ENCODE measurements at places on chromosomes 2 and 18.

DNA sequence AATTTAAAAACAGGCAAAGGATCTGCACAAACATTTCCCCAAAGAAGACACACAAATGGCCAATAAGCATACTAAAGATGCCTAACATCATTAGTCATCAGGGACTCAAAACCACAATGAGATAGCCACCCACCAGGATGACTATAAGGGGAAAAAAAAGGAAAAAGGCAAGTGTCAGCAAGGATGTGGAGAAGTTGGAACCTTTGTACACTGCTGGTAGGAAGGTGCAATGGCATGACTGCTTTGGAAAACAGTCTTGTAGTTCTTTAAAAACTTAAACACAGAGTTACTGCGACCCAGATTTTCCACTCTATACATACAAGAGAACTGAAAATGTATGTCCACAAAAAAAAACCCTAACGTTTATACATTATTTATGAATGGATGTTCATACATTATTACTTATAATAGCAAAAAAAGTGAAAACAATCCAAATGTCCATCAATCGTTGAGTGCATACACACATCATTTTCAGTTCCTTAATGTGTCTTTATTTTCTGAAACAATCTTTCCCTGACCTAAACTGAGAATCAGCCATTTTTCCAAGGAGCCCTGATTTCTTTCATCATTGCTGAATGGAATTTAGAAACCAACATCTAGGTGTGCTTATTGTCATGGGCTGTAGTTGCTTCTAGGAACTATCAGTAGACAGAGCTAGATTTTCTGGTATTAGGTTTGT, 64.7 kb upstream of the TLK1 start:
- DNase-seq: no peak

DNA sequence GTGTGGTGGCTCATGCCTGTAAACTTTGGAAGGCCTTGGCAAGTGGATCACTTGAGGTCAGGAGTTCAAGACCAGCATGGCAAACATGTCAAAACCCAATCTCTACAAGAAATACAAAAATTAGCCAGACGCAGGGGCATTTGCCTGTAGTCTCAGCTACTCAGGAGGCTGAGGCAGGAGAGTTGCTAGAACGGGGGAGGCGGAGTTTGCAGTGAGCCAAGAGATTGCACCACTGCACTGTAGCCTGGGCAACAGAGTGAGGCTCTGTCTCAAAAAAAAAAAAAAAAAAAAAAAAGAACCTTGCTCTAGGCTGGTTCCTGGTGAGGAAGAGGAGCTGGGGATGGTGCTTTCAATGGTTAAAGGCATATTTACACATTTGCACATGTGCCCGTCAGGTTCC, 129.4 kb downstream of the LYPD6B start:
- no peak for DNase-seq

DNA sequence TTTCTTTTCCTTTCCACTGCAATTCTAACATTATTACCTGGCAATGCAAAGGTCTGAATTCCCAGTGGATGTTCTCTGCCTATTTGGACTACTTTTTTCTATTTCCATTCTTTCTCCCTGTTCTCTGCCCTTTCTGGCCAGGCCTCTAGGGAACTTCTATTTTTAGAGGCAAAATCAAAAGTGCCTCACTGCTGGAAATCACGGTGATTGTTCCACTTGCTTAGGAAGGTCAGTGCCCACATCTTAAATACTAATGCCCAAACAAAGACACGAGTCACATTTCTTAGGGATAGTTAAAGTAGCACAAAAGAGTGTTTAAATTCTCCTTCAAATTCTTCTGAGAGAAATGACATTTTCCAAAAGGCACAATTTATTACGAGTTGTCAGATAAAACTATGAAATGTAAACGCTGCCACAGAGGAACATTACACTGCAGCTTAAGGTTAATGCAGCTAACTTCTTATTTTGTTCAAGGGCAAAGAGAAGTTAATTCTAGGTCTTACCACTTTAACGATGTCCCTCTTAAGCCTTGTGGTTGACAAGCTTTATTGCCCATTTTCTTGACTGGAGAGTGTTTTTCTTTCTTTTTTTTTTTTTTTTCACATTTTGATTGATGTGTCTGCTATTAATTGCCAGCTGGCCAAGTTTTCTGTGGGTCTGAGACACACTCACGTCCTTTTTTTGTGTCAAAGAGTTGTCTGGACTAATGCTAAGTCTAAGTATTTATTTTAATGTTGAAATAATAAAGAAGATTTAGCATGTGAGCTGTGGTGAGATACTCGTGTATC, 34.7 kb downstream of the ST6GAL2 start:
- no peak for DNase-seq

GRCh38 chr2:105038383-105039061, 653 bp downstream of the MRPS9 start:
- no peak for DNase-seq

GRCh38 chr2:33278245-33278943, 198.1 kb upstream of the RASGRP3 start:
- DNase-seq: no peak

- no peak for DNase-seq
These were observed 1.6 kb upstream of the SESTD1 start for GRCh38 chr2:179266271-179266670.

- no peak for DNase-seq
These were observed 94.7 kb downstream of the RTN4 start for GRCh38 chr2:54955358-54956110.

- DNase-seq: no peak
These were observed 115.5 kb downstream of the NYAP2 start for GRCh38 chr2:225515033-225515432.

GRCh38 chr18:63953811-63954210, 4.7 kb downstream of the HMSD start:
- no peak for DNase-seq

DNA sequence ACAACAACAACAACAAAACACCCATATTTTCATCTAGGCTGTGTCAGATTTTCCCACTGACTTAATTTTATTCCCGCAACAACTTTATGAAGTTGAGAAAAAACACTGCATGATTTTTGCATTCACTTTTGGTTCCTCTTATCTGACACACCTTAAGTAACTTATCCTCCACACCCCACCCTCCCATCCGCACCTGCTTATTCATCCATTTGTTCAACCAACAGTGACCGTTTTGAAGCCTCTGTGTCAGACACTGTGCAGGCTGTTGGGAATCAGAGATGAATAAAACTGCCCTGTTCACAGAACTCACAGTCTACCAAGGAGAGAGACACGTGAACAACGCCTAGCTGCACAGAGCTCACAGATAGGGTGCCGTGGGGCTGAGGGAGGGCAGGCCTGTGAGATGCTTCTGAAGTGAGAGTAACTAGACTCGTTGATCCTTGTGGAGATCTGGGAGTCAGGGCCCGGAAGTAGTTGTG, 7.4 kb downstream of the CNNM4 start:
- DNase-seq: no peak

DNA sequence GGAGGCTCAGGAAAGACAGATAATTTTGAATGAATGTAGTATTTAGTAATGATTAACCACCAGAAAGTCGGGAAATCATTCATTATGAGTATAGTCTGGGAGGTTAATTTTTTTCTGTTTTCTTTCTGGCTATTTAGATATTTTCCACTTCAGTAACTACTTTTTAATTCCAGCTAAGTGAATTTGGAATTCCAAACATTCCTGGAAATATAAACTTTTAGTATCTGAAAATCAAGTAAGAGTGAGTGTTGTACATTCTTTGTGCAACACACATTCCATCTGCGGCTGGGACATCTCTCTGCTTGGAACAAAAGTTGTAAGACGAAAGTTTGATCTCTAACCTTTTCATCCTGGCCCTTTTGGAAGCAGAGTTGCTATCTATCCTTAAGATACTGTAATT, 275.7 kb upstream of the SPRED2 start:
- no peak for DNase-seq

DNA sequence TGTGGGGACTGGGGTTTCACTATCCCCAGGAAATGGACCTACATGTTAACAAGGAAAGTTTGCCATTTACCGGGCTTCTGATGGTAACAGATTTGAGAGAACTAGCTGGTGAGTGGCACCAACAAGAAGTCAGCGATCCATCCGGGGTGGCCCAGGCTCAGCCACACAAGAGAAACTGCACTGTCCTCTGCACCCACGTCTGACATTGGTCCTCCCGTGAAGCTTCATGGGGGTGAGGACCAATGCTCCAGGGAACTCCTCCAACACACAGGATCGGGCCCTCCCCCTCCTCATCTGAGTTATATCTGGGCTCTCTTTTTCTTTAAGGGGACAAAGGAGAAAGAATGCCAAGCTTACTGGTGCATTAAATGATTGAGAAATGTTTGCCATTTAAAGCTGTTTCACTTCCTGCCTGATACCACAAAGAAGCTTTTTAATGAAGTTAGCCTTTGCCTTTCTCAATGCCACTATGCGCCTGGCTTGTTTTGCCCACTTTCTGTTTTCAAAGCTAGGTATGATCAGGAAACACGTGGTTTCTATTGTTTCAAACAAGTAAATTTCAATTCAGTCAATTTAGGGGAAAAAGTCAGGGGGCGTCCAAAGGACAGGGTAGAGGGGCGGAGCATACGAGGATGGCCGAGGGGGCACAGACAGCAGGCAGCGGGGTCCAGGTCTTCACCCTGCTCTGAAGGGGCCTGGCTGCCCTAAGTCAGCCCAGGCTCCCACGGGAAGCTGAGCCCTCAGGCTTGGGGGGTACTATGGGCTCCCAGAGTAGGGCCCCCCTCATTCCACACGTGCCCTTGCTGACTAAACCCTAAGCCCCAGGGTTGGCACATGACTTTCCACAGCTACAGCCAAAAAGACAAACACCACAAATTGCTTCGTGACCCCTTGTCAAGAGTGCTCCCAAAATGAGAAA, 204.0 kb upstream of the ID2 start:
- no peak for DNase-seq

DNA sequence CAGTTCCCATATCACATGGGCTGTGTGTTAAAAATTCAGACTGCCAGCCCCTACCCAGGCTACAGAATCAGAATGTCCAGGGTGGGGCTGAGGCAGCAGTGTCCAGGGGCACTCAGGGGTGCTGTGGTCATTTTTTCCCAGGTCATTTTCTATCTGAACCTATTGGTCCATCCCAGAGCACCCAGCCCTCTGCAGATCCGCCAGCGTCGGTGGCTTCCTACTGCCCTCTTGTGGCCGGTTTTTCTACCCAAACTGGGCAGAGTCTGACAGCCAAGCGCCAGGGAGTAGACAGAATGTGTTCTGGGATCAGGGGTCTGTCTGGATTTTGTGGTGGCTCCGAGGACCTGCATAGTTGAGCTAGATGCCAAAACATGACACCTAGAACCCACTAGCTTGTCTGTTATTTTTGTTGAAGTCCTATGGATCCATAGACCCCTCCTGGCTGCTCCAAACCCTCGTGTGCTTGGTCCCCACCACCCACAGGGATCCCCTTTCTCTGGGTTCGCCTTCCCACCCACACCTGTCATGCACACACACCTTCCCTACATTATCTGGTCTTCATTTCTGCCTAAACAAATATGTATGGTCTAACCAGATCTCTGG, 34.1 kb upstream of the RMDN2 start:
- DNase-seq: peak; percentile 40

GRCh38 chr18:50072146-50072545, 122.8 kb downstream of the MYO5B start:
- no peak for DNase-seq

- peak; percentile 74 for DNase-seq
These were observed 5.1 kb upstream of the STEAP3 start for GRCh38 chr2:119218478-119219064.

GRCh38 chr2:81412681-81413080, 1108.1 kb upstream of the LRRTM1 start:
- no peak for DNase-seq

GRCh38 chr2:169107645-169108044, 38.3 kb downstream of the DHRS9 start:
- no peak for DNase-seq

GRCh38 chr2:4992226-4992625, 700.0 kb upstream of the SOX11 start:
- no peak for DNase-seq

- DNase-seq: no peak
These were observed 74.5 kb downstream of the INPP4A start for GRCh38 chr2:98519156-98519555.

GRCh38 chr2:13121096-13121495, 404.4 kb downstream of the TRIB2 start:
- DNase-seq: no peak

DNA sequence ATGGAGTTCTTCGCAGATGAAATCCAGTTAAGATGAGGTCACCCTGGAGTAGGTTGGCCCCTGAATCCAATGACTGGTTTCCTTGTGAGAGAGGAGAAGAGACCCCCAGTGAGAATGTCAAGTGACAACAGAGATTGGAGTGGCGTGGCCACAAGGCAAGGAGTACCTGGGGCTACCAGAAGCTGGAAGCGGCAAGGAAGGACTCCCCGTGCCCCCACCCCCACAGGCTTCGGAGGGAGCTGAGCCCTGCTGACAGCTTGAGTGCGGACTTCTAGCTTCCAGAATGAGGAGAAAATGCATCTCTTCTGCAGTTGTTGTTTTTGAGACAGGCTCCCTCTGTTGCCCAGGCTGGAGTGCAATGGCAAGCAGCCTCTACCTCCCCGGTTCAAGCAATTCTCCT, 78.0 kb upstream of the HPCAL1 start:
- no peak for DNase-seq

GRCh38 chr2:69914950-69915945, at the start of gene MXD1:
Gene MXD1, plus strand, starts transcription at chr2:69915109. Its CDS starts 222 bp downstream, at chr2:69915331.
- no peak for DNase-seq

- DNase-seq: peak; percentile 79
These were observed at the start of gene EMX1 for GRCh38 chr2:72917138-72917876. Gene EMX1, plus strand, starts transcription at chr2:72917519. Its CDS starts 334 bp downstream, at chr2:72917853.

- no peak for DNase-seq
These were observed 10.1 kb upstream of the SPAG16 start for GRCh38 chr2:213274143-213274542.

DNA sequence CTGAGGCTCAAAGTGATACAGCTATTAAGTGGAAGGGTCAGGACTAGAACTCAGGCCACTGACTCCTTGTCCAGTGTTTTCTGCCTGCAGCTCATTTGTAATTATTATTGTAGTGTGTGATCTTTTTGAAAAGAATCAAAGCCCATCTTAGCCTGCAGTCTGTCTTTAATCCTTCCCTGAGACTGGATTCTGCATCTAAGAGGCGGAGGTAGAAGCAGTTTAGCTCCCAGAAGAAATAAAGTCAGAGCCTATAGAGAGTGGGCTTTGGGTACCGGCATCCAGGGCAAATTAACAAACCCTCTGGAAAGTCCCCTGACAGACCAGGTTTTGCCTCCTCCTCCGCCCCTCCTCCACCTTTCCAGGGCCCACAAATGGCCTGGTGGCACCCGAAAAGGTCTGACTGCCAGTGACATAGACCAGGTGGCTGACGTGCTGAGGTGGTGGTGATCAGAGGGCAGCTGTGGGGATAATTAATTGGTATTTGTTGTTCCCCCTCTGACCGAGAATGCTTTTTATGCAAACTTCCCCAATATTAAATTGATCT, 2.2 kb upstream of the RAX start:
- DNase-seq: no peak

DNA sequence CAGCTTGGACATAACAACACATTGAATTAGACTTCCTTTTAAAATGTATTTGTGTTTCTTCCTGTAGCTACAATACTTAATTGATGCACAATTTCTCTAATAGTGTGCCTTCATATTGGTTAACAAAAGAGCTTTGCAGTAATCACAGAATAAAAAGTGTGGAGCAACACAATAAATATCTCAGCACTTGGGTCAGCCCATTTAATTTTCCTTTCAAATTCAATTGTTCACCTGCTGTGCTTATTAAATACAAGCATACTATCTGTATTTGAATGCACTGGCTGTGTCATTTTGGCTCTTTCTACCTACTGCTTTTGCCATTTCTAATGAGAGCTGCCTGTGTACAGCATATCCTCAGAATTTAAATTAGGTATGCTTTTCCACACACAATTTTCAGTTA, 1641.3 kb upstream of the SLC39A10 start:
- peak; percentile 71 for DNase-seq

- no peak for DNase-seq
These were observed 232.9 kb upstream of the CDH2 start for GRCh38 chr18:28409811-28410210.

- no peak for DNase-seq
These were observed 15.9 kb upstream of the CPS1 start for GRCh38 chr2:210540471-210540870.

Measured in NCI-H774 (cell line).